ENCODE measurements at places on chromosomes 2 and 18.

GRCh38 chr2:77834360-77835002, 312.3 kb upstream of the LRRTM4 start:
- DNase-seq, result no peak

- DNase-seq, result no peak
Measured at GRCh38 chr2:53230691-53231090, 536.9 kb upstream of the CHAC2 start.

DNA sequence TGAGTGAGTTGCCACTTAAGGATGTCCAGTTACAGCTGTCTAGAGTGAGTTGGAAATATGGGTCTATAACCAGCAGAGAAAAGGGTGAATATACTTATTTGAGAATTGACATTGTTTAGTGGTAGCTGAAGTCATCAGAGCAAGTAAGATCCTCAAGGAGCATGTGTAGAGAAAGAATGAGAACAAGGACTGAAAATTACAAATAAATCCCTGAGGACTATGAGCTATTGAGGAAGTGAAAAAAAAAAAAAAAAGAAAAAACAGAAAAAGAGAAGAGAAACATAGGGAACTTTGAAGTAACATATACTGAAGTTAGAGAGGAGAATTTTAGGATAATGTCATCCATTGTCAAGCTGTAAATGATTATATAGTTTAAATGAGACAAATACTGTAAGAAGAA, 134.0 kb upstream of the CCDC68 start:
- DNase-seq, result no peak

DNA sequence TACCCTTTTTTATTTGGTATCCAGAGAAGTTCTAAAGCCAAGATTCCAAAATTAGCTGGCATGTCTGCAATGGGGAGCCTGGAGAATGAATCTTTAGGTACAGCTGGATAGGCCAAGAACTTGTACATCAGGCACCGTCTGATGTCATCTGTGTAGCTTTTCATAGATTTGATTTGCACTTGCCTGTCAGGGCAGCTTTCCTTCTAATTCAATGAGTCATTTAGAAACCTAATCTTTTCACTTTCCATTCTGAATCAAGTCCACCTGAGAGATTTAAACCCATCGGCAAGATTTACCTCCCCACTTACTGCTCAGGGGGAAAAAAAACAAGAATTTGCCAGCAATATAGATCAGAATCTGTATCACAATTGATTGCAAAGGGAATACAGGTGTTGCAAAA, 60.9 kb upstream of the ACAA2 start:
- DNase-seq, result no peak

GRCh38 chr18:59576541-59577385, 120.5 kb downstream of the CCBE1 start:
- DNase-seq, result peak; percentile 26

- DNase-seq, result no peak
Measured at GRCh38 chr2:84969511-84970209, 1.3 kb upstream of the KCMF1 start.

DNA sequence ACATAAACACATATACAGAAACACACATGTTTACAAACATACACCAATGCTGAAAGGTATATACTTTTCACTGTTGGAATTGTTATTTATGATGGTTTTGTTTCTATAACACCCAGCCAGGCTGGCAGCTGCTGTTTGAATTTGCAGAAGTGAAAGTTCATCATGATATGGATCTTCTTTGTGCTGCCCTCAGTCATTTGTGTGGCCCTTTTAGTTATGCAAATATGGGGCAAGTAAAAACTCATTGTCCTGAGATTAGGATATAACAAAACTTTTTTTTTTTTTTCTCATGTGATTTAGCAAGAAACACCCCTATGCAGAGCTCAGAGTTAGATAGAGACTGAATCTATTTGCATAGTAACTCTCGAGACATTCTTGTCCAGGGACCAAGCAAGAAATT, 714.1 kb downstream of the KCNJ3 start:
- DNase-seq, result no peak

DNA sequence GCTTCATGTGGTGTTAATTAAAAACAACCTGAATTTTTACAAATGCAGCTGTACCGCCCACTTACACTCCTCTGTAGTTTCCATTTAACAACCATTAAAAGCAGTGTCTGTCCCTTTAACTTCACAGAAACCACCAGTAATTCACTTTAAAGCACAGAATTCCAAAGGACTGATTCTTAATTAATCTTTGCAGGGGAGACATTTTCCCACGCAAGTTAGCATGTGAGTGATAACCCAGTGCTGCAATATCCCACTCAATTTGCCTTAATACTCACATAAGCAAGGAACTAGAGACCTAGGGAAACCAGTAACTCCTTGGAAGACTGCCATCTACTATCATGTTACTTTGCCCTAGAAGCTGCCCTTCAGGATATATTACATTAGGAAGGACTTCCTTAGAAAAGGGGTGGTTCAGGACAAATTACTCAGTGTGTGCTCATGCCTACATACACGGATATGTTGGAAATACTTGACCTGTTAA, 102.3 kb downstream of the OSR1 start:
- no peak for DNase-seq

GRCh38 chr18:36303211-36303844, 5.8 kb downstream of the FHOD3 start:
- no peak for DNase-seq

GRCh38 chr2:175707322-175707721, 294.7 kb downstream of the LNPK start:
- DNase-seq, result no peak

DNA sequence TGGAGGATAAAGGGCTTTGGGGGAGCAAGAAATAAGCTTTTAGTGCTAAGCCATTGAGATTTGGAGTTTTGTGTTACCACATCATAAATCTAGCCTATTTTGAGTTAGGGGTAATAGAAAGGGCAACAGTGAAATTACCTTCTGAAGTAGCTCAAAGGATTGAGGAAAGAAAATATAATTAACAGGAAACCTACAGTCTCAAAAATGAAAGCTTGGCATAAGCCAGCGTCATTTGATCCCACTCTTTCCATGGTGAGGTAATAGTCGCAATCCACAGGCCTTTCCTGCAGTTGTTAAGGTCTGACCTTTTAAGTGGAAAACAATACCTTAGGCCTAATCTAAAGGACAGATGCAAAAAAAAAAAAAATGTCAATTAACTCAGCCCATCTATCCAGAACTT, 182.7 kb downstream of the UXS1 start:
- no peak for DNase-seq

GRCh38 chr2:105773568-105773967, 28.9 kb downstream of the NCK2 start:
- DNase-seq, result no peak

DNA sequence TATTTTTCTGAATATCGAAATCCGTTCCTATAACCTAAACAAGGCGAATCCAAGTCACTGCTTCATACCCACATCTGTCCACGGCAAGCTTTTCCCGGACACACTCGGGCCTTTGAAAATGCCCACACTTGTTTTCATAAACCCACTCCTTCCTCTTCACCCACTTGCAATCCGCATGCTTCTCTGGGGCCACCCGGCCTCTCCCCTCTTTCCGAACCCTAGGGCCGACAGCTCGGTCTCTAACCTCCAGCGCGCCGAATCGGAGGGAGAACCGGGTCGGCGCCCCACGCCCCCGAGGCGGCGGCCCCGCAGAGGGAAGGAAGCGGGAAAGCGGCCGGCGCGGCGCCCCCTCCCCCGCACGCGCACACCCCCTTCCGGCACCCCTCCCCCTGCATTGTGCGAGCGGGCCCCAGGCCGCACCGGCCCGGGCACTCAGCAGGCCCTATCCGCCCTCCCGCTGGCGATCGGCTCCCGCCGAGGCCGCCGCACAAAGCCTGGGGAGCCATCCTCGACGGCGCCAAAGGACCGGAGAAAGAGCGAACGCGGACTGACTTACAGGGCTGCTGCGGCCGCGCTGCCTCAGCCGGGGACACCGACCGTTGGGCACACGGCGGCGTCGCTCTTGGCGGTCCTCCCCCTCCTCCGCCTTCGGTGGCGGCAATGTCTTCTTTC, 467 bp downstream of the PUM2 start:
- DNase-seq, result peak; percentile 76

DNA sequence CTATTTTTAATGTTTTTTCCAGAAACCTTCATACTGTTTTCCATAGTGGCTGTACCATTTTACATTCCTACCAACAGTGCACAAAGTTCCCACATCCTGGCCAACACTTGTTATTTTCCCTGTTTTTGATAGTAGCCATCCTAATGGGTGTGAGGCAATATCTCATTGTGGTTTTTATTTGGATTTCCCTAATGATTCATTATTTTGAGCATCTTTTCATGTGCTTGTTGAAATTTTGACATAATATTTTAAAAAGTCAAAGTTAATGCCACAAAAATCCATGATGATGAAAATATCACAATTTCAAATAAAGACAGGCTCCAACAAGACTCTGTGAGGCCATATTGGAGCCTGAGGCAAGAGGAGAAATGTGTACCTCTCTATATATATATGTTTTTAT, 50.2 kb downstream of the VWA3B start:
- DNase-seq, result no peak

DNA sequence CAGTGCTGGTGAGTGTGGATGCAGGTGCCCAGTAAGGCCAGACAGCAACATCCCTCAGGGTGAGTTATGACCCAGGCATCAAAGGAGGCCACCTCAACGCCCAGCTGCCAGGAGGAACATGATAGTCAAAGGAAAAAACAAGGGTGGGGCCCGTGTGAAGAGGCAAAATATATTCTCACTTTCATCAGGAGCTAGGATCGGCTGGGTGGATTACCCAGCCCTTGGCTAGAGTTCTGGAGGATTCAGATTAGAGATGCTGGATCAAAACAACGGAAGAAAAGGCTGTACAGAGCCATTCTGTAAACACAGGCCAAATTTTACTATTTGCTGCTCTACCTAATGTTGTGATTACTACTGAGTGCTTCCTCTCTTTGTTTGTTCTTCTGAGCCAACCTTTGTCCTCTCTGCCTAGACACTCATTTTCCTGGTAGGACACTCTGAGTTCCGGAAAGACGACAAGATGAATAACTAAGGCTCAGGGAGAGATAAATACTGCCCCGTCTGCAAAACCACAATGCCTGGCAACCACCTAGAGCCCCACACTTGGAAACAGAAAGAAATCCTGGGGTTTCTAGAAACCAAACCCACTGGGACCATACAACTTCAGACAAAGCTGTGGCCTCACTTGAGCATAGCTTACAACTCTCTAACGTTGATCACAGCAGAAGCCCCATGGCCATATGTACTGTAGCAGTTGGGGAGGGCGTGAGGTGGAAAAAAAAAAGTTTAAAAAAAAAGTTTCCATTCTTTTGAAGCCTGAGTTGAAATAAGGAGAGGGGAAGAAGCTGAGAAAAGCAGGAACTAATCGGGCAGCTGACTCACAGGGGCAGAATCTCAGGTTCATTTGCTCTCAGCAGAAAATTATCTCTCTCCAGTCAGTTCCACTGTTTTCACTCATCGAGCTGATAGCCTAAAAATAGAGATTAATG, 17.8 kb upstream of the PMAIP1 start:
- no peak for DNase-seq

- DNase-seq, result no peak
Measured at GRCh38 chr18:3821524-3821923, 371.6 kb downstream of the TGIF1 start.

DNA sequence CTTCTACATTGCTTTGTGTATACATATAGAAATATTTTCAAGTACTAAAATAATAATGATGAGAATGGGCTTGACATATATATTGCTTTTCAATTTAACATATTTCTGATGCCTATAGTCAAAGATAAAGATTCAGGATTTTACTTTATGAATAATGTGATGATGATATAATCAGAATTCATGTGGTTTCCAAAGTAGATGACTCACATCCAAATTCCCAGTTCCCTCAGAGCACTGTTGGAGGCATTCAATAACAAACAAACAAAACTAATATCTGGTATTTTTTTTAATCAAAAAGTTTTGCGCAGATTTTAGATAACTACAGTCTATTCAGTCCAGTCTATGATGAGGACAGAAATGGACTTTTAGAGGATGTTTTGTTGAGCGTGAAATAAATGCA, 2094.5 kb upstream of the CELF4 start:
- no peak for DNase-seq

DNA sequence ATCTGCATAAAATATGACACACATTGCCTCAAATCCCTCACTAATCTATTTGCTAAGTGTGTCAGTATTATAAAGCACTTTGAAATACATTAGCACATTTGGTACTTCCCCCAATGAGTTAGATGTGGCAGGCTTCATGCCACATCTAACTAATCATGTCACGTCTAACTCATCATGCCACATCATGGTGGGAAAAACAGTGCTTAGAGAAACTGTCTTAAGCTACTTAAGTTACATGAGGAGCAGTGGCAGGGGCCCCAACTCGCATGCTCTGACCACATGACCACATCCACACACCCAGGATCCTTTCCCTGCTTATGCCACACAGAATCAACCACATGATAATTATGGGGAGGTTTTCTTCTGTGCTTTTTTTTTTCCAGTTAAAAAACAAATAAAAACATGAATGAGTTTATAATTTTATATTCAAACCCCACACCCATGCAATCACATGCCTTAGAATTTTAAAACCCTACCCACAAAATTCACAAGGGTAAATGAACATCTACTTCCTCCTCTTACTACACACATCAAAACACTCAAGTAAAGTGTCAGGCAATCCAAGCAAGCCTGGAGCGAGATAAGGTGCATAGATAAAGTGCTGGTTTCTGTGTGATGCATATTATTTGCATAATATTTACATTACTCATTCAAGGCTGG, 1.6 kb downstream of the ABCA12 start:
- no peak for DNase-seq

GRCh38 chr2:204681412-204681811, 136.1 kb downstream of the PARD3B start:
- DNase-seq, result no peak

DNA sequence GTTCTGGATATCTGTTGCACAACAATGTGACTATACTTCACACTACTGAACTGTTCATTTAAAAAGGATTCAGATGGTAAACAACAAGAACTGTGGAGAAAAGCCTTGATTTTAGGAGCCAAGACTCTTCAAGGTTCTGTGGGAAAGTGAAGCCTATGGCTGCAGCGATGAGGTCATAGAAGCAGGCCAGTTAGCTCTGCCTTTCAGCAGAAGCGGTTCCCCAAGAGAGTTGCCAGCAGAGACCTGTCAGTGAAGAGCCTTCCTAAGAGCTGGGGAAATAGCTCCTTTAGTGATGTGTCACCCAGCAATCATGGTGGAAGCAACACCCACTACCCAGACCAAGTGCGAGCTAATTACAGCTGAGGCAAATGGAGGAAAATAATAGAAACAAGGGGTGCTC, 346.5 kb upstream of the ETAA1 start:
- DNase-seq, result no peak

DNA sequence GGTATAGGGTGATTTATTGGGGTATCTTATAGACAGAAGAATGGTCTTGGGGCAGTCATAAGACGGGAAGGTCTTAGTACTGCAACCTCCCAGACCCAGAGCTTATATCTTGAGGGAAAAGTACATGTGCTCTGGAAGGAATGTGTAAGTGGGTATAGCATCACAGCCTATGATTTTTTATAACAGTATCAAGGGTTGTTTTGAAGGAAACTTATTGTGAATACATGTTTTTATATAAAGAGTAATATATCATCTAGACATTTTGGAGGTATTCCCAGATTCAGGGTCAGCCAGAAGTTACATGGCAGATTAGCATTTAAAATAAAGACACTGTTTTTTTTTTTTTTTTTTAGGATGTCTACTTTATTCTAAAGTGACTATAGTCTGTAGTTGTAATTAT, 47.6 kb upstream of the STON1 start:
- peak; percentile 69 for DNase-seq

All from NCI-H1694 treated with DMSO at 0.1 percent for 48 hours (cell line).